Myocyte (in vitro differentiated cells): ENCODE measurements at places on chromosomes 16 and 17. TPM values are rescaled to one million over a fixed set of nuclear protein-coding genes. Genes with fewer than 3 reads are reported as not detected.
A peak's percentile ranks its signal among the peaks of the same experiment; 100 is the strongest.

DNA sequence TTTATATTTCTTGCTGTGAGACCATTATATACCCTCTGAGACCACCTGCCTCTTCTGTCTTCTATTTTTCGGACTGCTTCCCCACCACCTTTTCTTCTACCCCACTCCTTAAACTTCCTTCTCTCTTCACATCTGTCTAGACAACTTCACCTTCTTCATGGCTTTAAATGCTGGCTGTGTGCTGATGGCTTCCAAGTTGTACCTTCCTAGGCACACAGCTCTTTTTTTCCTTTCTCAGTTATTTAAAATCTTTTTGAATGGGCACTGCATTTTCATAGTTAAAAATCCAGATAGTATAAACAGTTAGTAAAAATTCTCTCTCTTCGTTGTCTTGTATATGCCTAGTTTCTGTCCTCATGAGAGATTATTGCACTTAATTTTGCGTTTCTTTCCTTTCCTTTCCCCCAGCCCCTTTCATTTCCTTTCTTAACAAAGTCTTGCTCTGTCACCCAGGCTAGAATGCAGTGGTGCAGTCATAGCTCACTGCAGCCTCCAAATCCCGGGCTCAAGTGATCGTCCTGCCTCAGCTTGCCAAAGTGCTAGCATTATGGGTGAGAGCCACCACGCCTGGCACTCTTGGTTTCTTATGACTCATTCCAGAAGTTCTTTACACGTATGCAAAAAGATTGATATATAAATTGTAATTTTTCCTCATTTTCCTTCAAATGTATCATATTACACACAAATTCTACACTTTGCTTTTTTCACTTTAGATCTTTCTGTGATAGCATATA is 114.3 kb downstream of the NPIPB5 start:
- DNase-seq, result no peak

- DNase-seq, result no peak
These were observed 2.5 kb downstream of the ITGAD start for GRCh38 chr16:31395647-31396046.

GRCh38 chr17:42531455-42532354 is 4.3 kb upstream of the NAGLU start:
- DNase-seq, result peak; percentile 61

- peak; percentile 81 for DNase-seq
These were observed at the start of gene TLCD2 for GRCh38 chr17:1709971-1710806. Gene TLCD2 (minus strand): TSS chr17:1710377. CDS start chr17:1710242, 135 bp downstream.

DNA sequence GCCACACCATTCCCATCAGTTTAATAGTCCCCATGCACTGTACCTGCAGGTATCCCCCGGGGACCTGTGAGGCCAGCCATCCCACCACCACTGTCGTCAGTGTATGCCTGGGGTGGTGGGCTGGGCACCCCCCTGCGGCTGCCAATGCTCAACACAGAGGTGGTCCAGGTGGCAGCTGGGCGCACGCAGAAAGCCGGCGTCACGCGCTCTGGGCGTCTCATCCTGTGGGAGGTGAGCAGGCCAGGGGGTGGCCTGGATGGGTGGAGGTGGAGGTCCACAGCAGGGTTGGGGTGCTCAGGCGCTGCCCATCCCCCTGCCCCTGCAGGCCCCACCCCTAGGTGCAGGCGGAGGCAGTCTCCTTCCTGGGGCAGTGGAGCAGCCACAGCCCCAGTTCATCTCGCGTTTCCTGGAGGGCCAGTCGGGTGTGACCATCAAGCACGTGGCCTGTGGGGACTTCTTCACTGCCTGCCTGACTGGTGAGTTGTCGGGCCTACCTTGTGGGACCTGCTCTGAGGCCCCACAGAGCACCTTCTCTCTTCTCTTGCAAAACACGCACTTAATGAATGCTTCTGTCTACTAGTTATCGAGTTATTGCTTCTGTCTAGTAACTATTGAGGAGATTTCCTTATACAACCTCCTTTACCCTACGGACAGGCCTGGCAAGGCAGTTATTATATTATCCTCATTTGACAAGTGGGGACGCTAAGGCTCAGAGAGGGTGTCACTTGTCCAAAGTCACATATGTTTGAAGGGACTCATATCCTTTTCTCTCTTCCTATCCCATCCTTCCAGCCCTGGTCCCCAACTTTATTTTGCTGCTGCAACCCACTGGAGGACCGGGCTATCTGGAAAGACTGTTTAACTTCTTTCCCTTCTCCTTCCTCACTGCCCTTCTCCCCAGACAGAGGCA is 5.8 kb upstream of the TRAF4 start:
- DNase-seq, result no peak

DNA sequence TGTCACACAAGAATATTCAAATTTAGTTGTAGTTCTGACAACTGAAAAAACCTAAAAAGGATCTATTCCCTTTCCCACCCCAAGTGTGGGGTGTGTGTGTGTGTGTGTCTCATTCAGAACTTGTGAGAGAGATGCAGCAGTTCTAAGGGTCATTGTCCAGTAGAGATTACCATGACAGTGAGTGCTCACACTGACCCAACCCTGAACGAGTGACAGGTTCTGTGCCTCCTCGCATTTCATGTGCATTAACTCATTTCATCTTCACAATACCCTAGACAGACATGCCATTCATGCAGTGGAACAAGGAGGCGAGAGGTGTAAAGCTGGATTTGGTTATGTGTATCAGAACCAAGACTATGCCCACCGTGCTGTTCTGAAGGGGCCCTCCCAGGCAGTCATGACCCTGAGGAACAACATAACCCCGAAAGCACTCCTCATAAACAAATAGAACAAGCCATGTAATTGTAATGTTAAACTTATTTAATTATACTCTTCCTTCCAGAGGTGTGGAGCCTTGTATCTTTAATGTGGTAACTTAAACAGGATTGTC is 102.1 kb downstream of the CLEC16A start:
- DNase-seq, result no peak

GRCh38 chr16:56262551-56263245 is 71.4 kb downstream of the GNAO1 start:
- no peak for DNase-seq

DNA sequence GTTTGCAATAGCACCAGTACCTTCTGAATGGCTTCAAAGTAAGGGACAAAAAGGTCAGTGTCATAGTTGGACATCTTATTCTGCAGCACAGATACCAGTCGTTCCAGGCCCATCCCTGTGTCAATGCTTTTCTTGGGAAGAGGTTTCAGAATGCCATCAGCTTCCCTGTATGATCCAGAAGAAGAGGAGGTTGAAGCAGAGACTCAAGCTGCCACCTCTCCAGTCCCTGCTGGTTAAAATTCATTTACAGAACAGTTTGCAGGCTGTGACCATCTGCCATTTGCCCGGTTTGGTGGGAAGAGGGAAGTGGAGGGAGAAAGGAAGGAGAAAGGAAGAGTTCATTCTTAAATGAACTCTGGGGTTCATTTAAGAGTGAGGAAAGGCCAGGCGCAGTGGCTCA is 18.4 kb upstream of the EXOSC6 start:
- DNase-seq, result no peak

DNA sequence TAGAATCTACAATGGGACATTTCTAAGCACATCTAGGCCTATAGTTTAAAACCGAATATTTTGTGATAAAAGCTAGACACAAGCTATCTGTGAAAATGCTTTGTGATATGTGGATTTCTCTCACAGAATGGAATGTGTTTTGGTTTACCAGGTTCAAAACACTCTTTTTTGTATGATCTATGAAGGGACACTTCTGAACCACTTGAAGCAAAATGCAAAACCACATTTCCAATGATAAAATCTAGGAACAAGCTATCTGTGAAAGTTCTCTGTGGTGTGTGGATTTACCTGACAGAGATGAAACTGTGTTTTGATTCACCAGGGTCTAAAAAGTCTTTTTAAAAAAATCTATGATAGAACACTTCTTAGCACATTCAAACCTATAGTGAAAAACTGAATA is 2192.4 kb downstream of the TP53TG3F start:
- DNase-seq, result no peak

- no peak for DNase-seq
These were observed 52.8 kb downstream of the SDK2 start for GRCh38 chr17:73591296-73592078.

- no peak for DNase-seq
These were observed 33.3 kb downstream of the CDRT15 start for GRCh38 chr17:14203388-14203787.

- no peak for DNase-seq
These were observed 21.1 kb downstream of the STH start for GRCh38 chr17:46020023-46020761.

- no peak for DNase-seq
These were observed 51.8 kb downstream of the SOCS3 start for GRCh38 chr17:78307887-78308638.

- DNase-seq, result no peak
These were observed 29.6 kb downstream of the OGFOD1 start for GRCh38 chr16:56480776-56481467.

DNA sequence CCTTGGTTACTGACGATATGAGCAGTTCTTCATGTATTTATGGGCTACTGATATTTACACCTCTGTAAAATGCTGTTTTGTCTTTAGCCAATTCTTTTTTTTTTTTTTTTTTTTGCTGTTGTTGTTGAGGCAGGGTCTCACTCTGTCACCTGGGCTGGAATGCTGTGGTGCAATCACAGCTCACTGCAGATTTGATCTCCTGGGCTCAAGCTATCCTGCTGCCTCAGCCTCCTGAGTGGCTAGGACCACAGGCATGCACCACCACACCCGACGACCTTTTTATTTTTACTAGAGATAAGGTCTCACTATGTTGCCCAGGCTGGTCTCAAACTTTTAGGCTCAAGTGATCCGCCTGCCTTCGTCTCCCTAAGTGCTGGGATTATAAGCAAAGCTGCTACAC is 225.0 kb upstream of the AXIN2 start:
- peak; percentile 15 for DNase-seq

GRCh38 chr16:13672196-13672595 is 247.8 kb upstream of the ERCC4 start:
- DNase-seq, result no peak

GRCh38 chr16:46859719-46860152 is 24.4 kb upstream of the GPT2 start:
- peak; percentile 68 for DNase-seq

Gene SLFN12
- 21.3 and 23.1 TPM in 2 replicates for total RNA-seq

Gene NARF
- 55.4 and 66.1 TPM in 2 replicates for total RNA-seq

Gene PRPSAP2
- total RNA-seq, result 27.4 and 30.3 TPM in 2 replicates

Gene CNP
- 64.0 and 66.1 TPM in 2 replicates for total RNA-seq

Gene BANP
- total RNA-seq, result 16.5 and 19.7 TPM in 2 replicates
